Stimulated activated CD8-positive, alpha-beta memory T cell treated with anti-CD3 and anti-CD28 coated beads, Interleukin-4, amount 100 ng/mL, for 48 hours (primary cell): ENCODE measurements at places on chromosomes 3 and 15.

DNA sequence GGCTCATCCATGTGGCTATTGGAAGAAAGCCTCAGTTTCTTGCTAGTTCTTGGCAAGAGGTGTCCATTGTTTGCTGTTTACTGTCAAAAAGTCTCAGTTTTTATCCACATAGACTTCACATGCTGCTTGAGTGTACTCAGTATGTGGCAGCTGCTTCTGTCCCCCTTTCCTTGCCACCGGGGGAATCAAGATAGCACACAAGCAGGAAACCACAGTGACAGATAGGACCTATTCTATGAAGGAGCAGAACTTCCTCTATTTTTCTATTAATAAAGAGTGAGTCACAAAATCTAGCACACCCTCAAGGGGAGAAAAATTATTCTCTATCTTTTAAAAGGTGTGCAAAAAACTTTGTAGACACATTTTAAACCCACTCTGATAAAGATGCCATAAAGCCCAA, 121.4 kb upstream of the GMNC start:
- no peak for DNase-seq

DNA sequence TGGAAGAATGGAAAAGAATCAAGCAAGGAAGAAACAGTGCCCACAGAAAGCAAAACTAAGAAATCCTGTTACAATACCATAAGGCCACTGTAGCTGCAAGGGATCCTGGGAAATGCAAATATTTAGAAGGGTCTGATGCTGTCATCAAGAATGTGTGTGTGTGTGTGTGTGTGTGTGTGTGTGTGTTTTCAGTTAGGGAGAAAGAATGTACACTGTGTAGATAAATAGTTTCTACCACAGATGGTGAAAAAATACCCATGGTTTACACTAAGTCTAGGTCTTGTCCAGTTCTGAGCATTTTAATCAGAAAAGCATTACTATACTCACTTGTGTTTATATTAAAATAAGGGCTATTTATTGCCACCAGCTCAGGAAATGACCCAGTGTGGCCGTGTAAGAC, 355.0 kb downstream of the RBMS3 start:
- no peak for DNase-seq

DNA sequence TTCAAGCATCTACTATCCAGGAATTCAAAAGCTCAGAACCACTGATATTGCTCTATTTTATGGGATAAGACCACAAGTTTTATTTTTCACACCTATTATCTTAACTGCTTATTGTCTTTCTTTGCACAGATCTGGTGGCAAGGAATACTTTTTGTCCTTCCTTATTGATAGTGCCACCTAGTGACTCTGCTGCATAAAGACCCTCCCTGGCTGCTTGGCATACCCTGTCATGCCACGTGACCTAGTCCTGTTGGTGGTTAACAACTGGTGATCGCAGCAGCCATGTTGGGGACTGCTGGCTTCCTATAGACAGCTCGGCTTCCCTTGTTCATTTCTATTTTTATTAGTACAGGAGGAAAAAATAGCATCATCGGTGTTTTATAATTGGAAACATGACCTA, 236.3 kb downstream of the MEX3B start:
- no peak for DNase-seq

DNA sequence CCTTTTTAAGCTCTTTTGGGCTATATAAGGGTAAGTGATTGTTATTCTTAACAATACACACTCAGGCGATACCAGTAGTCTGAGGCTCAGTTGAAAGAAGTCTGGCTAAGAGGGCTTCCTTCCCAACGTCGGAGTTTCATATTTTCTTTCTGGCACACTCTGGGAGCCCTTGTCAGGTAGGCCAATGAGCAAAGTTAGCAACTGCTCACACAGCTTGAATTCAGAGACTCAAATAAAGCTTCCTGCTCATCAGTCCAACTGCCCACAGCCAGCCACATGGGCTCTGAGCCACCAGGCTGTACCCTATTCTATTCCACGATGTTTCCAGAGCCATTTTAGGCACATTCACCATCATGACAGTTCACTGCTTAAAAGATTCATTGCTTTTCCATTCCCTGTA, 155.1 kb upstream of the TBL1XR1 start:
- no peak for DNase-seq

DNA sequence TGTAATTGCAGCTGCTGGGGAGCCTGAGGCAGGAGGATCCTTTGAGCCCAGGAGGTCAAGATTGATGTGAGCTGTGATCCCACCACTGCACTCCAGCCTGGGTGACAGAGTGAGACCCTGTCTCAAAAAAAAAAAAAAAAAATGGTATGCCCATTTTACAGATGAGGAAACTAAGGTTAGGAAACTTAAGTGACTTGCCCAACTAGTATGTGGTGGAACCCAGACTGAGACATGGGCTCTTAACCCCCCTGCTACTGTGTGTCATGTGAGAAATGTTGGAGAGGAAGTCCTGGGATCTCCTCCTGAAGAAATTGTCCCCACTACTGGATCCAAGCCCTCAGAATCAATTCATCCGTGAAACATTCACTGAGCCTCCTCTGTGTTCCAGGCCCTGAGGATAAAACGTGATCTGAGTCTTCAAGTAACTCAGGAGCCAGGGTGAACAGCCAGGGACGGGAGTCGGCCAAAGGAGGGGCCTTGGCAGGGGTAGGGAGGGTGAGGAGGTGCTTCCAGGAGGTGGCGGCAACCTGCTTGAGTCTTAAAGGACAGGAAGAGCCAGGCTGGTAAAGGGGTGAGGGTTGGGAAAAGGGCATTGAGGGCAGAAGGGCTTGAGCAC, 19.6 kb upstream of the RNU6-1 start:
- no peak for DNase-seq

- DNase-seq: no peak
Measured at GRCh38 chr15:77495838-77496596, 75.3 kb downstream of the HMG20A start.

- DNase-seq: no peak
Measured at GRCh38 chr3:139571711-139572110, 32.2 kb upstream of the RBP1 start.

GRCh38 chr15:59159210-59159609, 47.4 kb upstream of the LDHAL6B start:
- no peak for DNase-seq

DNA sequence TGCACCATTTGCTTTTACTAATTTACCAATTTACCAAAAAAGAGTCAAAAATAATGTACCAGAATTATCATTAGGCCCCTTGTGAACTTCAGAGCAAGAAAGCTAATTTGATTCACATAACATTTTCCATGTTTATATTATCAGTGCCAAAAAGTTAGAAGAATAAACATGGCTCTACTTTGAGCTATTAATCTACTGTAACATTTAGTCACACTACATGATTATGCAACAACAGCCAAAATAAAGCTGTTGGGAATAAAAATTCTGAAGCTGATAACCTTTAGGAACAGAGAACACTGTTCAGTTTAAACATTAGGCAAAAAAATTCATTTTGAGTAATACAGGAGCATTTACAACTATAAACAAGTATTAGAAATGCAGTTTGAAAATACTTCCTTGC, 63.6 kb downstream of the PROS1 start:
- no peak for DNase-seq

DNA sequence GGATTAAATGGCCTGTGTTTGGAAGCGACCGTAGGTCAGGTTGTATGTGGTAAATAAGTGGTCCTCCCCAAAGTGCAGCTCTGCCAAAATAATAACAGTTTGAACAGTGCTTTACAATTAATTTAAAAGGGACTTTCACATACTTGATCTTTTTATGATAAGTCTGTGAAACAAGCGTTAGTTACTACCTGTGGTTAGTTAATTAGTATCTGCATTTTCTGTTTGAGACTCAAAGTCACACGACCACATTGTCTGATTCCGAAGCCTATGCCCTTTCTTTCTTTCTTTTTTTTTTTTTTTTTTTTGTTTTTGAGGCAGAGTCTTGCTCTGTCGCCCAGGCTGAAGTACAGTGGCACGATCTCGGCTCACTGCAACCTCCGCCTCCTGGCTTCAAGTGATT, 45.1 kb downstream of the ATG7 start:
- DNase-seq: no peak

- DNase-seq: no peak
Measured at GRCh38 chr3:128319107-128319506, 147.6 kb downstream of the DNAJB8 start.

DNA sequence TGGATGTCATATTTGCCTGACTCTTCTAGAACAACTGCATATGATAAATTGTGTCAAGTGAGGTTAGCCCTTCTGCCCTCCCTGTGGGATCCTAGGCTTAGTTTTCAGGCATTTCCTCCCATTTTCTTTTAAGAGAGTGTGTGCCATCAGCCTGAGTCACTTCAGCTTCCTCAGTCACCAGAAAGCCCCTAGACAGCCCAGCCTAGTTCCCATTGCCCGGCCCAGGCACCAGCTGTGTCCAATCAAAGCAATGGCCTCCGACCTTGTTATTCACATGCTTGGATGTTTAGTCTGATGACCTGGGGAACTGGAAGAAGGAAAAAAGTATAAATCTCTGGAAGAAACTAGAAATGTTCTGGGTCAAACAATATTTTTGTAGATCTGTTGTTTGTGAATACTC, 221.9 kb upstream of the LRIG1 start:
- DNase-seq: no peak

DNA sequence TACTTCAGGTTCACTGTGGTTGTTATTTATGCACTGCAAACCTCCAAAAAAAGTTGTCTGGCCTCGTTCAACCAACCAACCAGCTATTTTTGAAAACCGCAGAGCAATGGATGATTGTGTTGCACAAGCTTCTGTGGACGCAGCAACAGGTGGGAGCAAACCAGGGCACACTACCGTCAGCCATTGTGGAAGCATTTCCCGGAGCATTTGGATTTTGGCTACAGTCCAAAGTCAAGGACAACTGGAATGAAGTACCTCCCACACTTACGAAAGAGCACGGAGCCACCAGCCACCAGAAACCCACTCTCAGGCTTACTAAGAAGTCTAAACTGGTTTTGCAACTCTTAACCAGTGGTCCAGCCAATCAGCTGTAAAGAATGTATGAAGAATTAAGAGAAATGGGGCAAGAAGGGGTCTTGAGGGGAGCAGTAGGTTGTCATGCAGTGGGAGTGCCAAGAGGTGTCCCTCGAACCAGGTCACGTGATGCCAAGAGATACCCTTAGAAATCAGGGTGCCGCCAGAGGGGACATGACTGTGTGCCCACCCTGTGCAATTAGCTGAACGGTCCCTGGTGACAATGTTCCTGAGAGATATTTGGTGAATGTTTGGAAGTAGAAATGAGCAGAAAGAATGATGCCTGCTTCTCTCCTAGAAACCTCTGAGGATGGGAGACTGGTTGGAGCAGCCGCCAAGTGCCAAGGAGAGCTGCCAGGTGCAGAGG, 68.9 kb upstream of the PCSK6 start:
- DNase-seq: no peak

DNA sequence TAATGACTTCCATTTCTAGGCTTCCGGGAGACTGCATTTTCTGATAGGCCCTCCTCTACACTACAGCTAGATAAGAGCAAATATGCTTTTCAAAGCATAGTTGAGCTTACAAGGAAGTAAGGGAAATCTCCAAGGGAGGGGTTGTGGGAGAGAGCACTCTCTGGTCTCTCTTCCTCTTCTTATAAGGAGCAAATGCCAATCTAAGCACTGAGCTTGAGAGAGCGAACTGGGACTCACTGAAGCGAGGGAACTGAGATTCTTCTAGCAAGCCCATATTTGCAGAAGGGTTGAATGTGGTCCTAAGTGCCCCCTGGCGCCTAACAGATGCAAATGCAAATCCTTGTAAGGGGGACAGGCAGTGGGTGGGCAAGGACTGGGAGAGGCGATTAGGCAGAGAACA, 164.8 kb downstream of the ERC2 start:
- peak; percentile 31 for DNase-seq

DNA sequence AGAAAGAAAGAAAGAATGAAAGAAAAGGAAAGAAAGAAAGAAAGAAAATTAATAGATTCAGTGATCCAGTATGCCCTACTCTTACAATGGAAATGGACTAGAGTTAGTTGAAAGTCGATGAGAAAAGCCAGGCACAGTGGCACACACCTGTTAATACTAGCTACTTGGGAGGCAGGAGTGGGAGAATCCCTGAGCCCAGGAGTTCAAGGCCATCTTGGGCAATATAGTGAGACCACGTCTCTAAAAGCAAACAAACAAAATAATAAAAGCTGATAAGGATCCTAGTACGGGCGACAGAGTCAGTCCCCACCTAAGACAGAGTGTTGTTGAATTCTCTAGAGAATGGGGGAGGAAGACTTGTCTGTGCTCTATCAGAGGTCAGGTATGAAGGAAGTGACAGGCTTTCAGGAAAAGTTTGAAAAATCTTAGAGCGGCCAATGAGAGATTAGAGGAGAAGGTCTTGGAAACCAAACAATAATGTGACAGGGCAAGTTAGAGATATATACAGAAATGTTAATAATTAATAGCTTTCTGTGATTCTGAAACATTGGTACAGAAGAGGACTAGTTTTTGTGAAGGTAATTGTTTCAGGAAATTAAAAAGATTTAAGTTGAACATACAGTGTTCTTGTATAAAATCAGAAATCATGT, 117.9 kb upstream of the PTX3 start:
- no peak for DNase-seq

GRCh38 chr3:137845194-137845593, 81.1 kb downstream of the SOX14 start:
- no peak for DNase-seq

DNA sequence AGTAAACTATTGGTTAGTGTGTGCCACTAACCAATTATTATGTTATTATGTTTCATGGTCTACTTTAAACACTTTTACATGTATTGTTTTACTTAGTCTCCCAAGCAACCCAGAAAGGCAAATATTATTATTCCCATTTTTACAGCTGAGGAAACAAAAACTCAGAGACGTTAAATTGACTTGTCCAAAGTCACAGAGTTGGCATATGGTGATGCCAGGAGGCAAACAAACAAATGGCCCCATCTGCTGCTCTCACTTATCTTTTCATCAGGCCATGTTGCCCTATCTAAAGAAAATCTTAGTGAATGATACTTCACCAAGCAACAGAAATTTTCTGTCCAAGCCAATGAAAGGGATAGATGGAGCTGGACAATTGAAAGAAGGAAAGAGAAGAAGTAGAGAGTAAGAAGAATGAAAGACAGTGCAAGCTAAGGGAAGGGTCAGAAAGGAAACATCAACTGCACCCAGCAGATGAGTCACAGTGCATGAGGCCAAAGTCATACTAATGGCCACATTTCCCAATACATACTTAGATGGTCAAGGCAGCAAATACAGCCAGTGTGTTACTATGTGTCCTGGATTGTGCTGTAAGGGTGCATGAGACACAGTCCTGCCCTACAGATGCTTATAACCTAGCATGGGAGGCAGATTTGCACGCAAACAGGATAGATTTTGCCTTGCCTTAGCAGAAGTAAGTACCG, 266.9 kb downstream of the KCNMB2 start:
- DNase-seq: no peak

GRCh38 chr3:52385157-52385556, 59.7 kb downstream of the SEMA3G start:
- DNase-seq: peak; percentile 57
